Pancreas (tissue), 10 donors: ENCODE measurements at places on chromosomes 16 and 17.
A peak's percentile ranks its signal among the peaks of the same experiment; 100 is the strongest.

- DNase-seq = no peak
Measured at GRCh38 chr17:57108671-57109392, 23.8 kb downstream of the AKAP1 start.

GRCh38 chr17:69246726-69247375 is 18.2 kb upstream of the ABCA10 start:
- DNase-seq = no peak

DNA sequence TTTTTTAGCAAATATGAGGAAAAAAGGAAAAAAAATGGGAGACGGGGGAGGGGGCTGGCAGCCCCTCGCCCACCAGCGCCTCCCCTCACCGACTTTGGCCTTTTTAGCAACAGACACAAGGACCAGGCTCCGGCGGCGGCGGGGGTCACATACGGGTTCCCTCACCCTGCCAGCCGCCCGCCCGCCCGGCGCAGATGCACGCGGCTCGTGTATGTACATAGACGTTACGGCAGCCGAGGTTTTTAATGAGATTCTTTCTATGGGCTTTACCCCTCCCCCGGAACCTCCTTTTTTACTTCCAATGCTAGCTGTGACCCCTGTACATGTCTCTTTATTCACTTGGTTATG is 1.2 kb upstream of the TMEM88 start:
- DNase-seq = no peak

DNA sequence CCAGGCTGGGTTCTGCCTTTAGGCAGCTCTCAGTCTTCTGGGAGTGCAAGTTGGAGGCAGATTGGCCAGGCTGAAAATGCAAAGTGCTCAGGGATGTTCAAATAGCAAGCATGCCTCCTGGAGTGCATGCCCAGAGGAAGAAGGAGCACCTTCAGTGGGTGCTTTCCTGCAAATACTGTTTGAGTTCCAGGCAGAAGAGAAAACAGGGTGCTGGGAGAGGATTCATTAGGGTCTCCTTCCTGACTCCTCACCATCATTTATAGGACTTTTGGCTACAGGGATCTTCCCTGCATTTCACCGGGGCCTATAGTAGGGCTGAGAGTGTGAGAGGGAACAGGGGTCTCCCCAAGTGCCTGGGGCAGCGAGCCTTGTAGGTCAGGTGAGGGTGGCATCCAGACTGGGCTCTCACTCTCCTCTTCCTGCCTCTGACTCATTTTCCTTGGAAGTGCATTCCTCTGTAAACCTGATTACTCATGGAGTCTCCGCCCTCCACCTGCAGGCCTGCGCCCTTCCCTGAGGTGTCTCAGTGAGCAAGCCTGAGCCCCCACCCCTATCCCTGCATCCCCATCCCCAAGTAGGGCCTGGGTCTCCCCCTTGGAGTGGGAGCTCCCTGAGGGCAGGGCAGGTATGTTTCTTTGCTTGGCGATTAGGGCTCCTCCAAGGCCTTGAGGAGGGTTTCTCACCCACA is 17.1 kb upstream of the TNS4 start:
- DNase-seq = no peak

- peak; percentile 46 for DNase-seq
Measured at GRCh38 chr17:45341533-45342158, 24.8 kb upstream of the MAP3K14 start.

- no peak for DNase-seq
Measured at GRCh38 chr16:71479420-71479819, 9.7 kb downstream of the ZNF19 start.
